ENCODE measurements at places on chromosomes 2 and 18. TPM values are rescaled to one million over a fixed set of nuclear protein-coding genes. Genes with fewer than 3 reads are reported as not detected.

GRCh38 chr2:161946489-161947107, 127.4 kb downstream of the DPP4 start:
- no peak overlapping the region for H3K4me3 ChIP-seq
- DNase-seq: no peak
- H3K27me3 ChIP-seq: no peaks in the 10 kb centered on the region
- H3K27ac ChIP-seq: no peak overlapping the region
- H3K4me1 ChIP-seq: no peaks in the 10 kb centered on the region

GRCh38 chr2:146990311-146991054, 854.3 kb upstream of the ACVR2A start:
- H3K36me3 ChIP-seq: no peaks in the 10 kb centered on the region
- no peak overlapping the region for H3K4me3 ChIP-seq
- peaks cover 12% of the 10 kb centered on the region for H3K4me1 ChIP-seq
- no peak overlapping the region for H3K27ac ChIP-seq
- no peaks in the 10 kb centered on the region for H3K27me3 ChIP-seq

GRCh38 chr2:76579911-76580310, 869.2 kb upstream of the GCFC2 start:
- DNase-seq: peak; percentile 40
- H3K27ac ChIP-seq: no peak overlapping the region
- H3K36me3 ChIP-seq: no peaks in the 10 kb centered on the region

GRCh38 chr2:38712871-38713270, 38.3 kb downstream of the SRSF7 start:
- H3K27me3 ChIP-seq: no peaks in the 10 kb centered on the region
- no peaks in the 10 kb centered on the region for H3K36me3 ChIP-seq
- H3K4me1 ChIP-seq: no peaks in the 10 kb centered on the region

The NEB gene
- total RNA-seq: 0.68 TPM

Data from sigmoid colon (tissue), 7 donors.